ENCODE measurements at places on chromosomes 6 and 20.

- no peak for DNase-seq
Observed at GRCh38 chr6:168105813-168106632, 27.0 kb upstream of the FRMD1 start.

- no peak for DNase-seq
Observed at GRCh38 chr20:2468581-2469407, 1.8 kb downstream of the SNRPB start.

GRCh38 chr20:1802385-1803060, 92.7 kb upstream of the SIRPA start:
- peak; percentile 12 for DNase-seq

DNA sequence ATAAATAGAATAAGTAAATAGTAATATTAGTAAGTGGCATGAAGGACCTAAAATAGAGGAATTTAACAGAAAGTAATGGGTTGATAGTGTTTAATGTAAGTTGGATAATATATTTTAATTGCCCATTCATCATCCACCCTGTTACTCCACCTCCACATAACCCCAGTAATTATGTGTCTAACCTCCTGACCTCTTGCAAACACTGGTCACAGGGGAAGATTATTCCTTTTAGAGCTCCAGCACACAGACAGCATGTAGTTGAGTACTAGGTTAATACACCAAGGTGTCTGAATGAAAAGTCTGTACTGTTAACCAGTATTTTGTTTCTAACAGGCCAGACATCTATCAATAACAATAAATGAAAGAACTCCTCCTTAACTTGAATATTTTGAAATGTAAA, 92.4 kb upstream of the EYS start:
- DNase-seq = no peak

DNA sequence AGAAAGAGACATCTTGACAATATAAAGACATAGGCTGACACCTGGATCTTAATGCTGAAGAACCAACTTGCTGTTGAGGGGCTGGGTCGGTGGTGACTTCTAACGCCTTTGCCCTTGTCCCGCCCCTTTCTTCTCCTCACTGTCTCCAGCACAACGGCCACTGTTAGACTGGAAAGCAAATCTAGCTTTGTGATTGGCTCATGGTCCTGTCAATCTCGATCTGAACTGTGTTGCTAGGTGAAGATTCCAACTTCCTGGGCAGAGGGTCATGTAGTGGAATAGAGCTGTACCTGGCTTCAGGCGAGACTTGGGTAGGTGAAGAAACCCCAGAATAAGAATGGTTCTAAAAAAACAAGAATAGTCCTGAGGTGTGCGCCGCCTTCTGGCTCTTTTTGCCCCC, at the start of gene PGK2:
Gene PGK2, minus strand, starts transcription at position 110 of the 400 bp plus-strand sequence. Its CDS starts 98 bp downstream, at position 12.
- DNase-seq = no peak

DNA sequence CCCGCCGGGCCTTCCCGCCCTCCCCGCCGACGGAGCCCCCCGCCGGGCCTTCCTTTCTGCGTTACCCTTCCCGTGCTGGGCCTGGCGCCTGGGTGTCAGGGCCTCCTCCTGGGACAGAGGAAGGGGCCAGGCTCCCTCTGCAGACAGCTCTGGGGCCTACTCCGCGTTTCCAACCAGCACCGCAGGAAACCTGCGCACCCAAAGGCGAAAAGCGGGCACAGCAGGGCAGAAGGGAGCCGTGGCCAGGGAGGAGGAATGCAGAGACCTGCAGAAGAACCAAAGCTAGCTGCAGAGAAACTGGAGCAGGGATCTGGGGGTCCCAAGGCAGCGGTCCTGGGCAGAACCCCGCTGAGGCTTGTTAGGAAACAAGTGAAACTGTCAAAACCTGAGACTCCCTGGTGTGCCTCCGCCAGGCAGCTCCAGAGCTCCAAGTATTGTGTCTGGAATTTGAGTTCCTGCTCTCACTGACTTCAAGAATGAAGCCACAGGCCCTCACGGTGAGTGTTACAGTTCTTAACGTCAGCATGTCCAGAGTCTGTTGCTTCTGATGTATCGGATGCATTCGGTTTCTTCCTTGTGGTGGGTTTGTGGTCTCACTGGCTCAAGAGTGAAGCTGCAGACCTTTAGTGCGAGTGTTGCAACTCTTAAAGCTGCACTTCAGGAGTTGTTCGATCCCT, 33.3 kb downstream of the IRF4 start:
- no peak for DNase-seq

DNA sequence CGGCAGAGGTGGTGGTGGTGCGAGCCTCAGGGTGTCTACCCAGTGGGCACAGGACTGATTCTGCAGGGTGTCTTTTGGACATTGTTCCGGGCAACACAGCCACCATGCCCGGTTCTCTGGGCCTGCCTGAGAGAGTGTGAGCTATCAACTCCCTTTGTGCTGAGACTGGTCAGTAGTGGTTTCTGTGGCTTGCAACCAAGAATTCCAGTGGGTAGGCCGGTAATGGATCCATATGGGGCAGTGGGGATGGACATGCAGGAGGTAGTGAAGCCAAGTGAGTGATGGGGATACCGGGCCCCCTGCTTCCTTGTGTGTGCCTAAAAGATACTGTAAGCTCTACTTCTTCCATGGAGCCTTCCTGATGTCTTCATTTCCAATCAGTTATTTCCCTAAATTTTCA, 71.0 kb downstream of the CDC5L start:
- no peak for DNase-seq

- no peak for DNase-seq
Observed at GRCh38 chr6:91672201-91672600, 1085.3 kb upstream of the MAP3K7 start.

- no peak for DNase-seq
Observed at GRCh38 chr20:6426287-6426891, 303.6 kb upstream of the FERMT1 start.

- DNase-seq = no peak
Observed at GRCh38 chr6:18058429-18058828, 64.0 kb downstream of the NHLRC1 start.

DNA sequence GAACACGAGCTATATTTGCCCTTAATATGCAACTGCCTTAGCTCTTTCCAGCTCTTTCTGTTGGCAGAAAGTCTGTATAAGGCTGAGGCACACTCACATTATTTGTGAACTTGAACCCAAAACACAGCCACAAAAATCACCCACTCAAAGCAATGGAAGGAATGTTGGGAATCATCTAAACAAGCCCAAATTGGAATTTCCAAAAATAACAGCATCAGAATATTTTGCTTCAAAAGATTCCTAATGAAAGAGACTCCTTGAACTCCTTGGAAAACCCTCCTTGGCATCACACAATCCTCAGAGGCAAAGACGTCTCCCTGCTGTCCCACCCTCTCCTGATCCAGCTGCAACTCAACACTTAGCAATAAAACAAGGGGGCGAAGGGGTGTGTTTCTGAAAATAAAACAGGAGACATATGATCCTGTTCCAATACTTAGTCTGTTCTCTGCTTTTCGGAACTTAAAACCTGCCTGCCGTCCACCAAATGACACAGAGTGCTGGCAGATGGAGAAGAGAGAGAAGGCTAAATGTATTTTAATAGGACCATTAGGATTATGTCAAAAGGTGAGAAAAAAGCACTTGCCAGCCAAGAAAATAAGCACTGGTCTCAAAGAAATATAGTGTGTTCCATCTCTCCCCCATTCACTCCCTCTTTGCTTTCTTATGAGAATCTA, 320.7 kb upstream of the JARID2 start:
- DNase-seq = no peak

- DNase-seq = no peak
Observed at GRCh38 chr6:63805808-63806572, 170.4 kb downstream of the PHF3 start.

DNA sequence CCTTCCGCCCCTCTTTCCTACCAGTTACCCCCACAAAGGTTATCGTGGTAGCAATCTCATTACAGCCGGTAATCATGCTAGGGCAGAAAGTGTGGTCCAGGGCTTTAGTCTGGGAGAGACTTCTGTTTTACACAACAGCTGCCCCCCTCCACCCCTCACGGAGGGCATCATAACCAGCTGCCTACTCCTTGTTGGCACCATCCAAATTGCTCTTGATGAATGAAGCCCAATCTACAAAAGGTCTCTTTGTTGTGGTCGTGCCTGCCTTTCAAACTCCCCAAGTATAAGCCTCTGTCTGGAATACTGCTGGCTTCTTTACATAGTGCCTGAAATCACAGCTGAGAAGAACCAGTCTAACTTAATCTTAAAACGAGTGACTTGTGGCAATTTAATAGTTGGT, 157.9 kb downstream of the INSM1 start:
- DNase-seq = no peak

DNA sequence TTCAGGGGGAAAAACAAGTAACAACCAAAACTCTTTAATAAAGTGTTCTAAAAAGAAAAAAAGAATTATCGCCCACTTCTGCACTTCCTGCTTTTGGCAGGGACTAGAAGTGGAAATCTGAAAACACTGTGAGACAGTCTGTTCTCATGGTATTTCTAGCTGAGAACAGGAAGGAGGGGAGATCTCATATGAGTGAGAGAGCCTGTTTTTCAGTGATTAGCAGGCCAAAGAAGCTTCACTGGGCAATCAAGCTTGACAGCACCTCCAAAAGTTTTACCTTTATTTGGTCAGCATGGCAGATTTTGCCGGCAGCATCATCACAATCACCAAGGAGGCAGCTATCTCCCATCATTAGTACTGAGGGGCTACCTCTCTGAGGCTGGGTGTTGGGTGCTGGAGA, 79.5 kb upstream of the ATXN1 start:
- DNase-seq = no peak

GRCh38 chr6:15200087-15200486, 45.8 kb upstream of the JARID2 start:
- no peak for DNase-seq

- no peak for DNase-seq
Observed at GRCh38 chr20:32986331-32986966, 17.8 kb downstream of the SUN5 start.

GRCh38 chr6:41186031-41186562, 14.9 kb downstream of the TREML2 start:
- DNase-seq = no peak

DNA sequence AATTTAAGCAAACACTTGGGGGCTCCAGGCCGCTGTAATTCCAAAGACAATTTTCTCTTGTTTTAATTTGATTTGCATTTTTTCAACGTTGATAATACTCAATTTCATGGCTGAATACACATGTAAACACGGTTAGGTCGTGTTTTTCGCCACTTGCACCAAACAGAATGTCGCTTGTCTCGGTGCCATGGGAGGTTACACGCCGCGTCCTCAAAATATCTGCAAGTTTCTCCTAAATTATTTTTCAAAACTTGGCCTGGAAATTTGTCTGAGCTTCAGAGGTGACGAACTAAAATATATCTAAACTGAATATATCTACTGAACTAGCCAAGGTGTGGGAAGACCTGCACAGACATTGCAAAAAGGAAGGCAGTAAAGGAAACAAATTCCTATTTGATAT, 15.0 kb downstream of the FOXA2 start:
- no peak for DNase-seq

GRCh38 chr6:143110996-143111395, 50.3 kb downstream of the AIG1 start:
- no peak for DNase-seq

- DNase-seq = no peak
Observed at GRCh38 chr6:157203312-157203744, 120.0 kb downstream of the TMEM242 start.

DNA sequence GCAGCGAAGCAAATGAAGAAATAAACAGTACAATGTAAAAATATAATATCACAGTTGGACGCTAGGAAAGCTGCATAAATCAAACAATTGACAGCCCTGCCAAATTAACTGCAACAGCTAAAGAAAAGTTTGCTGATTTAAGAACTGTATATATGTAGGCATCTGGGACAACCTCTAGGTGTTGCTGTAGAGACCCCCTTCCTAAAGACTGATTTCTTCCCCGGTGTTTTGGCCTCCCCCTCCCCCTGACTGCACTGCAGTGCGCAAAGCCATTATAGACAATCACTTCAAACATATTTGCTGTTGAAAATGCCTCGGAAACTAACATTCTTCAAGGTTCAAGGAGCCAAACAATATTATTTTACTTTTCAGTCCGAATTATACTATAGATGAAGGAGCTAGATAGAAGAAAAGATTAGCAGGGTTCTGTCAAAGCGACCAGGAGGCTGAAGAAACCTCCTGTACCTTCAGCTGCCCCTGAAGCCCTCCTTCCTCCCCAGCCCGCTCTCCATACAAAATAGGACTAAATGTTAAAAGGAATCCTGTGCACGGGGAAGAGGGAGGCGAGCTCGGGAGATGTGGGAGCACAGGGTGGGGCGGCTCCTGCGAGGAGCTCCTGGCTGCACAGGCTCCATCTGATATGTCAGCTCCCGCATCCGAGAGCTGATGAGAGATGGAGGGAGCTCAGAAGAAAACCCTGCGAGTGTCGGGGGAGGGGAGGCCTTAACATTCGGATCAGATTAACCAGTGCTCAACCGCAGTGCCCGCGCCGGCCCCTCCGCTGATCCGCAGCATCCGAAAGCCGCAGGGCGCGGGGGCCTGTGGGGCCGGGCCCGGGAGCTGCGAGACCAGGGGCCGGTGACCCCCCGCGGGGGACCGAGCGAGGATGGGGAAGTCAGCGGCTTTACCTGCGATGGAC, 822 bp downstream of the ELOVL4 start:
- peak; percentile 11 for DNase-seq

GRCh38 chr6:167528239-167528638, 203.4 kb downstream of the TTLL2 start:
- no peak for DNase-seq

DNA sequence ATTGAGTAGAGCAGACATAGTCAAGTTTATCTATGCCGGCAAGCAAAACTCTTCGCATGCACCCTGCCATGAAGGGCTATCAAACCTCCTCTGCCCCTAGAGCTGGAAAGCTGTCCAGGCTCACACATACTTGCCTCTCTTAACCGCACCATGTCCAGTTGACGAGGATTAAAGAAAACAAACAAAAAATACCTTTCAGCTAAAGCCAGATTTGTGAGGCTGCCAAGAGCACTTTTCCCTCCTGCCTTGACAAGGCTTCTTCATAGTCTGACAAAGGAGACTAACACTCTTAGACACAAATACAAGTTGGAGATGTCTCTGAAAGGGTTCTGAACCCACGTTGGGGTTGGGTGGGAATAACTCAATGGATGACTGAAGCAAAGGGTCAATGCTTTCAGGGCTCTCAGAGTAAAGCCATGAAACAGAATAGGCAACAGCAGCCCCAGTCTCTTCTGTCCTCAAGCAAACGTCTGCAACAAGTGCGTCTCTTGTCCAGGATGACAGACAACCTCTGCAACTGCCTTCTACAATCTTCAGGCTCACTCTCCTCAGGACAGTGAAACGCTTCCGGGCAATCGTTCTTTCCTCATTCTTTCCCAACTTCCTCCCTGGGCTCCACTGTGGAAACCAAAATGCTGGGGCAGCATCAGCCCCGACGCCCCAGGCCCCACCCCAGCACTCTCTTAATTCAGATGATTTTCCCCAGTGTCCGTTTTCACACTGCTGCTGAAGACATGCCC, 57.8 kb downstream of the AGPAT4 start:
- no peak for DNase-seq

DNA sequence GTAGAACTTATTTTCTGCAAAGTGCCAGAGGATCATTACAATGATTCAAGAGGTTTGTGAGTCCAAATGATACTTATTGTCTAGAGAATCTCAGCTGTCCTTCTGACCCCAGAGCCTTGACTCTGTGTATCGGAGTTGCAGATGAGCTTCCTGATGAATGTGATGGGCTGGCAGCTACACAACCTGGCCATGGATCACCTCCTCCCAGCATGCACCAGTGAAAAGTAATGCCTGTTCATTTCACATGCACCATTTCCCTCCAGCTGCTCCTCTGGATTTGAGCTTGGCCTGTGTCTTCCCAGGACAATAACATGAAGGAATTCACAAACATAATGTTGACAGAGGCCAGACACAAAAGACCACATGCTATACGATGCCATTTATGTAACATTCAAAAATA, 30.0 kb downstream of the SNHG17 start:
- no peak for DNase-seq

- DNase-seq = no peak
Observed at GRCh38 chr6:44735630-44735963, 348.1 kb downstream of the CDC5L start.

All from activated CD4-positive, alpha-beta T cell treated with anti-CD3 and anti-CD28 coated beads, Interleukin-2, amount 50 U/mL, for 1 hour (primary cell).